Activated CD4-positive, alpha-beta T cell treated with anti-CD3 and anti-CD28 coated beads for 36 hours (primary cell): ENCODE measurements at places on chromosomes 2 and 18.
A peak's percentile ranks its signal among the peaks of the same experiment; 100 is the strongest.

DNA sequence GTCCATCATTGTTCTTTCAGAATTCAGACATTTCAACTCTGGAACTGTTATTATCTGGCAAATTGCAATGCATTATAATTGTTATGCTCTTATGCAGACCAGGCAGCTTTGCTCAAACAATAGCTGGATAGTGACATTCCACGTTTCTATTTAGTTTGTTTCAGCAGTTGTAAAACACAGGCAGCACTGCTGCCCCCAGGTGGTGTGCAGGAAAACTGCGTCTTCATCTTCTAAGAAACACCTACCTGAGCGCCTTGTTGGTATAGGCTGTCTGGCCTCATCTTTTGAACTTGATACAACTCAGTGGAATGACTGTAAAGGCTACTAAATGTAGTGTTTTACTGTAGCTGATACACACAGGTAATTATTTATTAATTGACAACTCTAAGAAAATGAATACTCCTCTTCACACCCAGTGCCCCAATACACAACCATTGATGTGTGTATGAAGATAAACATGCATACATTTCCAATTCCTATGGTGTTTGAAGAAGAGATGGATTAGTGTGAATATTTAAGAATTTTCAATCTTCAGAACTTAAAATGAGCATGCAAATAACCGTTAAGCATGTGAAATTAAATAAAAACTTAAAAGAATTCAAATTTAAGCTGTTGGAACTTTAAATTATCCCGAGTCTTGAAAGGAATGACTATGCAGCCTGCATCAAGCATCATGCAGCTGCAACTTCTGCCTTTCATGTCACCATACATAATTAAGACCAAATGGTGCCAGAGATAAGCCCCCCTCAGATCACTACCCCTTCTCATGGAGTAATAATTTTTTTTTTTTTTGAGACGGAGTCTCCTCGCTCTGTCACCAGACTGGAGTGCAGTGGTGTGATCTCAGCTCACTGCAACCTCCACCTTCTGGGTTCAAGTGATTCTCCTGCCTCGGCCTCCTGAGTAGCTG lies 85.6 kb downstream of the CD8B2 start:
- DNase-seq: peak; percentile 59

GRCh38 chr18:27942706-27943105 lies 234.2 kb downstream of the CDH2 start:
- no peak for DNase-seq

DNA sequence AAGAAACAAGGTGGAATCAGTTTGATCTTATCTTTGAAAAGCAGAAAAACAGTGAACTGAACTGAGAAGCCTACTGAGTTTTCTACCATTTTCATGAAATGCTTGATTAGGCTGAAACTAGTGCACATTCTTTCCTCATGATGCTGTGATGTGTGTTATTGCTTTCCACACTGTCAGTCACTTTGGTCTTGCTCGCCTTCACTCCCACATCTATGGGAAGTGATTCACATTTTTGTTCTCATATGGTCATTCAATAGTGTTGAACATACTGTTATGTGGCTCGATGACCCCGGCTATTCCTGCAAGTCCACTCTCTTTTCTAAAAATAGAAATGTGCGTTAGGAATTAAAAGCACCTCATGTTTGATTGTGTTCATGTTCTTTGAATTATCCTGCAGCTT lies 129.7 kb downstream of the TGIF1 start:
- DNase-seq: no peak

DNA sequence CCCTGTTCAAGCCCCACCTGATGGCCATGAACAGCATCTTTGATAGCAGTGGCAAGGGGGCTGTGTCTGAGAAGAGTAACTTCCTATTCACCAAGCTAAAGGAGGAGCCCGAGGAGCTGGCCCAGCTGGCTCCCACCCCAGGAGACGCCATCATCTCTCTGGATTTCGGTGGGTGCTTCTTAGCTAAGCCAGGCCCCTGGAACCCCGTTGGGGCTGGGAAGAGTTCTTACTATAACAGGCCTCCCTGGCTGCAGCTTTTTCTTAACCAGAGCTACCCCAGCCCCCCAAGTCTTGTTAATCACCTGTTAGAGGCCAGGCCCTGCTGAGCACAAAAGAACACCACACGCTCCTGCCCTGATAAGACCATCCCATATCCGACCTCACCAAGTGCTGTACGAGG lies 79.4 kb downstream of the EPAS1 start:
- DNase-seq: no peak

GRCh38 chr18:76588601-76589226 lies 93.7 kb upstream of the ZNF516 start:
- DNase-seq: no peak

- no peak for DNase-seq
These were observed 280.9 kb downstream of the RPRM start for GRCh38 chr2:153197402-153198386.

GRCh38 chr2:151556121-151556520 lies 146.4 kb downstream of the RIF1 start:
- no peak for DNase-seq

- DNase-seq: no peak
These were observed 31.3 kb upstream of the EVA1A start for GRCh38 chr2:75592030-75592429.

DNA sequence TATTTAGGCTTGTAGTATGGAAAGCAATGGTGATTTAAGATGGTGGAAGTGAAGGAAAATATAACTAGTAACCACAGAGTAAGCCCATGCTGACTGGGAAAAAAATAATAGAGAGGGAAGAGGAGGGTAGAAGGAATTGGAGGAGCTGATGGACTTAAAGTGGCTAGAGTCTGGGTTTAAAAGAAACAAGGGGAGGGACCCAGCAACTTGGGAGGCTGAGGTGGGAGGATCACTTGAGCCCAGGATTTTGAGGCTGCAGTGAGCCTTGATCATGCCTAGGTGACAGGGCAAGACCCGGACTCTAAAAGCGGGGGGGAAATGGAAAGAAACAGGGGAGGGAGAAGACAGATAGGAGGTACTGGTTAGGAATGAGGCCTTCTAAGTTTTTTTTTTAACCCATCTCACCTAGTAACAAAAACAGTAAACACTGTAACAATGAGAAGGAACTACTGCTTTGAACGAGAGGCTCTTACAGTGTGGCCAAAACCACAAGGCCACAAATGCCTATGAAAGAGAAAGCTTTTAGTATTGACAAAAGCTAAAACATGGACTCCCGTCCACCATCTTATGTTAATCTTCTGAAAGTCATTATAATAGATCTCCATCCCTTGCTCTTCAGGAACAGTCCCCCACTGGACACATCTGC lies 26.6 kb downstream of the METTL8 start:
- DNase-seq: no peak

- DNase-seq: no peak
These were observed 45.3 kb downstream of the BMP10 start for GRCh38 chr2:68825866-68826265.

- DNase-seq: no peak
These were observed 758.7 kb upstream of the FSHR start for GRCh38 chr2:49913025-49913424.

- DNase-seq: peak; percentile 35
These were observed 44.8 kb upstream of the KDM3A start for GRCh38 chr2:86396291-86396785.

GRCh38 chr2:212538305-212539071 lies at the start of gene ERBB4:
ERBB4 (minus strand) TSS chr2:212538802; CDS start chr2:212538530, 272 bp downstream.
- DNase-seq: peak; percentile 6
